Motor neuron (in vitro differentiated cells): ENCODE measurements at places on chromosomes 16 and 17. TPM values are rescaled to one million over a fixed set of nuclear protein-coding genes. Genes with fewer than 3 reads are reported as not detected.

The PIRT gene
- total RNA-seq = 0.14 and 0.17 TPM in 2 replicates

The PIPOX gene
- 3.6 and 5.0 TPM in 2 replicates for total RNA-seq

- no peak for ATAC-seq
Measured at GRCh38 chr17:76407509-76407908, 23.1 kb downstream of the SPHK1 start.

The CACNG4 gene
- 33.8 and 38.2 TPM in 2 replicates for total RNA-seq

DNA sequence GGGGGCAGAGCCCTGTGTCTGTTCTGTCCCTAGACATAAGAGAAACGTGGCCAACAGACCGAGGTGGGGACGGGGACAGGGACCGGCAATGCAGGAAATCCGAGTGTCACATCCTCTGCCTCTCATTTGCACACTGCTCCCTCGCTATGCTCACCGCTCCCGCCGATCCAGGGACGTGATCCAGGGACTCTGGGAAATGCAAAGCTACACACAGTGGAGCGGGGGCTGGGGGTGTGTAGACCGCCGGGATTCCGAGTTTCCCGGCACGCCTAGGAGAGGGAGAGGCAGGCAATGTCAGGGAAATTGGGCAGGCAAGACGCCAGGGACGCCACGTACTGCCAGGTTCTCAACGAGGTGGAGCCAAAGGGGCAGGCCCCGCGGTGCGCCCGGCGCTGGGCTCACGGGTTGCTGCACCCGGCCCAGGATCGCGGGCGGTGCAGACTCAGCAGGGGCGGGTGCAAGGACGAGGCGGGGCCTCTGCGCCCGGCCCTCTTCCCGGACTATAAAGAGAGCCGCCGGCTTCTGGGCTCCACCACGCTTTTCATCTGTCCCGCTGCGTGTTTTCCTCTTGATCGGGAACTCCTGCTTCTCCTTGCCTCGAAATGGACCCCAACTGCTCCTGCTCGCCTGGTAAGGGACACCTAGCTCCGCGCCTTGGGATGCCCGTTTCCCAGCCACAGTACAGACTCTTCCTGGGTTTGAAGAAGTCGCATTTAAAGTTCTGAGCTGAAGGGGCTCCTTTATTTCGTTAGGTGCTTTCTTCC lies at the start of gene MT1X:
Gene MT1X (plus strand): TSS at position 532 of the 764 bp plus-strand sequence. CDS start 71 bp downstream, at position 603.
- peak; percentile 98 for ATAC-seq

DNA sequence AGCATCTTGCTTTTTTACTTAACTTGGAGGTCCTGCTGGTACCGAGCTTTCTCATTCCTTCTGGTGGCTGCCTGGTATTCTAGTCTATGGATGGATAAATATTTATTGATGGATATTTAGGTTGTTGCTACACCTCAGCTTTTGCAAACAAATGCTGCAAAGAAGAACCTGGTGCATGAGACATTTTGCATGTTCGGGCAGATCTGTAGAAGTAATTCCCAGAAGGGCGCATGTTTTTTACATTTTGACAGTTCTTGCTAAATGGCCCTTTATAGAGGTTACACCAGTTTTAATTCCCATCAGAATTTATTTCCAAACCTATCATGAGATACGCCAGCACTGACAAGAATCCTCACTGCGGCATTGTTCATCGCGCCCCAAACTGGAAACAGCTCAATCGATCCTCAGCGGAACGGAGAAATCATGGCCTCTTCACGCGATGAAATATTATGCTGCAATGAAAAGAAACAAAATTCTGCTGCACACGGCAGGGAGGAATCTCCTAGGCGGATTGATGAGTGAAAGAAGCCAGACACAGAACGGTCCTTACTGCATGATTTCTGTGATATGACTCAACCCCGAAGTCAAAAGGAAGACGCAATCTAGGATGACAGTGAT lies 68.0 kb upstream of the CREBBP start:
- no peak for ATAC-seq

The TOX3 gene
- total RNA-seq = 8.7 and 11.0 TPM in 2 replicates

DNA sequence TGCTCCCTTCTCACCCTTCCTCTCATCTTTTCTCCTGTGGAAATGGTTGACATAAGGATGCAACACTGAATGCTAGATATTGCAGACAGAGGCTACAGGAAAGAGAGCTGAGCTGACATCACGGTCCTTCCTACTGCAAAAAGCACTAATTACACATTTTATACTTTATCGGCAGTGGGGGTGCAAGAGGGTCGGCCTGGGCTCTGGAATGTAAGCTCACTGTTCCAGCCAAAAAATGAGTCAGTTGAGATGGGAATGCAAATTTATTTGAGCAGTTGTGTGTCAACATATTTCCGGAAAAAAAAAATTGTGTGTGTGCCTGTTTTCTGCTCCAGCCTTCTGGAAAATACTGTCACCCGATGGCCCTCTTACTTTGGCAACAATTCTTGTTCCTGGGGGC lies 14.1 kb upstream of the MRTFB start:
- peak; percentile 50 for ATAC-seq
